ENCODE measurements at places on chromosomes 2 and 18. TPM values are rescaled to one million over a fixed set of nuclear protein-coding genes. Genes with fewer than 3 reads are reported as not detected.

The CDKL4 gene
- 0.41 TPM for total RNA-seq

The SKOR2 gene
- 0.15 TPM for total RNA-seq

DNA sequence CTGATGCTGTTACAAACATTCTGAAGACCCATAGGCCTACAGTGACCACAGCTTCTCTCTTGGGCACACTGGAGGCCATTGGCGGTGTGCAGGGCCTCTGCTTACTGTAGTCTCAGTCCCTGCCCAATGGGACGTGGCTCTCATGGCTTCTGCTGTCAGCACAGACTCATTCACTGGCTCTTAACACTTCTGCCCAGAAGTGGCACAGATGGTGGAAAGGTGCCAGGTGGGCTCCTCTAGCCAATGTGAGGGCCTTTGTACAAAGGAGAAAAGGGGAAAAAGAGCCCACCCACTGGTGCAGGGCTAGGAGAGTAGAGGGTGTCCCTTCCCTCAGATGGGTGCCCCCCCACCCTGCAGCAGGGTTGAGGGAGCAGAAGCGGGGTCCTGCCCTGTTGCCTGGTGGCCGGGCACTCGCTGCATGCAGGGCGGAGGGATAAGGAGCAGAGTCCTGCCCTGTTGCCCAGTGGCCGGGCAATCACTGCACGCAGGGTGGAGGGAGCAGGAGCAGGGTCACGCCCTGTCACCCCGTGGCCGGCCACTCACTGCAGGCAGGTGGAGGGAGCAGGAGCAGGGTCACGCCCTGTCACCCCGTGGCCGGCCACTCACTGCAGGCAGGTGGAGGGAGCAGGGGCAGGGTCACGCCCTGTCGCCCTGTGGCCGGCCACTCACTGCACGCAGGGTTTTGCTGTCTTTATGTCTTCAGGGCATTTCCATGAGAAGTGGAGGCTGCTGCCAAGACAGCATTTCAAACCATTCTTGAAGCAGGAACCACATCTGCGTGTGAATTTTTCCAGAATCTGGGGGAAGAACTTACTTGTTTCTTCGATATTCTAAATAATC, 20.0 kb downstream of the LRRFIP1 start:
- no peak for DNase-seq

The CYP26B1 gene
- total RNA-seq, result 1.1 TPM

GRCh38 chr2:53880756-53881155, 21.0 kb upstream of the GPR75 start:
- DNase-seq, result no peak

The CPO gene
- total RNA-seq, result 2.4 TPM

DNA sequence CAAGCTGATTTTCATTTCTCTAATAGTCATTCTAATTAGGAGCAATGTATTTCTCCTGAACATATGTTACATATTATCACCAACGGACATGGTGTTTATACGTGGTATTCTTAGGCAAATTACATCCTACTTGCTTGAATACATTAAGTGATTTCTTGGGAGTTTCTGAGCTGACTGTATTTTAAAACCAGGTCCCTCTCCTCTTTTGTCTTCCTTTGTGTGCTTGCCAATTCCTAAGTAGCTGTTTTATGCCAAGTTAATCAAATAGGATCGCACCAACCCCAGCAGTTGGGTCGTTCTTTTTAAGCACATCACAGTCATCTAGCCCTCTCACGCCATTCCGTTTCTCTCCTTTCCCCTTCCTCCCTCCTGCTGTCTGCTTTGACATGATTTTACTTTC, 75.4 kb upstream of the MAP2 start:
- DNase-seq, result no peak

DNA sequence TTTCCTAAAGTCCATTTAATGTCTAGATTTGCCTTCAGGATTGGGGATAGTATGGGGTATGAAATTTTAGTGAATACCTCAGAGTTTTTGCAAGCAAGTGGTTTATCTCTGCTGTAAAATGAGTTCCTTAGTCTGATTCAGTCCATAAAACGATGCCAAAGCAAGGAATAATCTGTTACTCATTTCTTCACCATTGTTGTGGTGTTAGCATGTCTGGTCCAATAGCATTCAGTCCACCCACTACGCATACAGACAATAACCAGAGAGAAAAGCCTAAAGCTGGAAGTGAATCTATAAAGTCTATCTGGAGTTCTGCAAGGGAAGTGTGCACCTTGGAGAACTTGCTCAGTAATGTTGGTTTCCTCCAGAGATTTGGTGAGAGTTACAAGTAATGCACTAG, 12.9 kb upstream of the DPP4 start:
- DNase-seq, result no peak

GRCh38 chr18:58991167-58991798, 126.6 kb downstream of the ZNF532 start:
- DNase-seq, result no peak

DNA sequence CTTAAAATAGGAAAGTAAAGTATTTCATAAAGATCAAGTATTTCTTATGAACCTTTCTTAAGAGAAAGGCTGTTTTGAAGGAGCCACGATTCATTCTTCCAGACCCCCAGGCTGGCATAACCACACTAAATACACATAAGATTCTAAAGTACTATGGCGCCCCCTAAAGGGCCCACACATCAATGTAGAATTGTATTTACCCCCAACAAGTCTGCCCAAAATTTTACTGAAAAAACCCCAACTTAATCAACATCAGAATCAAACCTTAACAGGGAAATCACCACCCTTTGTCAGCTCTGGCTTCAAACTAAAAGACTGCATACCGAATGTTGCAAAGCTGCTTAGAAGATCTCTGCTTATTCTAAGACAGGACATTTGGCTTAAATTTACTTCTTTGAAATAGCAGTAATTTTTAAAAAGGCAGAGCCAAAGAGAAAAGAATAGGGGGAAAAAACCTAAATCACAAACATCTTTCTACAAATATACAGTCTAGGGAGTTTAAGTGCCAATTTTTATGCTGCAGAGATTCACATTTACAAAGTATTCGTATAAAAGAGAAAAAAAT, 20.4 kb upstream of the BCL2 start:
- peak; percentile 55 for DNase-seq

GRCh38 chr2:190843890-190844699, 36.5 kb upstream of the GLS start:
- DNase-seq, result no peak

GRCh38 chr2:54613794-54614257, 109.6 kb upstream of the EML6 start:
- DNase-seq, result no peak

DNA sequence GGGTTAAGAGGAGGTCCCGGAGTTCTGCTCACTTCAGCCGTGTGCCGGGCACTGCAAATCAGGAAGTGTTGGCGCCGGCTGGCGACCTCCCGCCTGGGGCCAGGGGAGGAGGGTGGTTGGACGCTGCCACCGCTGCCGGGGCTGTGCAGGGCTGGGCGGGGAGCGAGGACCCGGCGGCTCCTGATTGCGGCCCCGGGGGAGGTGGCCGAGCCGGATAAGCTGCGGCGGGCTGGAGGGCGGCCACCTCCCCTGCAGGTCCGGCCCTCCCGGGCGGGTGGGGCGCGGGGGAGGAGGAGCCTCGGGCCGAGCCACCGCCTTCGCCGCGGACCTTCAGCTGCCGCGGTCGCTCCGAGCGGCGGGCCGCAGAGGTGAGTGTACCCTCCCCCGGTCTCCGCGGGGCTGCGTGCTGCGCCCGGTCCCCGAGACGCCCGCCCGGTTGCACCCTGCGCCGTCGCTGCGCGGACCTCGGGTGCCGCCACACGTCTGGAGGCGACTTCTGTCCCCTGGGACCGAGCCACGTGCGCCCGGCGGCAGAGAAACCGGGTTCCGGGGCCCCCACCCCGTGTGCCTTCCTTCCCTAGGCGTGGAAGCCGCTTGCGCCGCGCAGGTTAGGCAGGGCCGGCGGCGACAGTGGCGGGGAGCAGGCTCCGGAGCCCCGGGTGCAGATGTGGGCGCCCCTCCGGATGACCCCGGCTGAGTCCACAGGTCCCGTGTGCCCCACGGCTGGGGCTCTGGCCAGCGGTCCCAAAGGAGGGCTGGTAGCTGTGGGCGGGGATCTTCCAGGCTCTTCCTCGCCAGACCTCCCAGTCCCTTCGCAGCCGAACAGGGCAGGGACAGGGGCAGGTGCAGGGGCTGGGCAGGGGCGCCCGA, at the start of gene STEAP3:
Gene STEAP3, plus strand, starts transcription at position 314 of the 870 bp plus-strand sequence. CDS start 7,179 bp downstream, outside the sequence.
- DNase-seq, result peak; percentile 97

DNA sequence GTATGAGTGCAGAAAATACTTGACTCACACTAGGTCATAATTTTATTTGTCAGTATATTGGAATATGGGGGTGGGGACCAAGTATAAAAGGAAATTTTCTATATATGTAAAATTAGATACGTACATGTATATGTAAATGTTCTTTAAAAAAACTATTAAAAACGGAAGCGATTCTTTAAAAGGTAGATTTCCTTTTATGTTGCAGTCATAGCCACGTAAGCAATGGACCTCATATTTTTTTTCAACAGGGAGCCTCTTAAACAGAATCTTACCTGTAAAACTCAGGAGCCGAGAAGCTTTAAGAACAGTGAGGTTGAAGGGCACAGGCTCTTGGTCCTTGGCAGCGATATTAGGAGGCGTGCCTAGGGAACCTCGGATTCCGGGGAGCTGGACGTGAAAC, 3.3 kb downstream of the RHBDD1 start:
- no peak for DNase-seq

DNA sequence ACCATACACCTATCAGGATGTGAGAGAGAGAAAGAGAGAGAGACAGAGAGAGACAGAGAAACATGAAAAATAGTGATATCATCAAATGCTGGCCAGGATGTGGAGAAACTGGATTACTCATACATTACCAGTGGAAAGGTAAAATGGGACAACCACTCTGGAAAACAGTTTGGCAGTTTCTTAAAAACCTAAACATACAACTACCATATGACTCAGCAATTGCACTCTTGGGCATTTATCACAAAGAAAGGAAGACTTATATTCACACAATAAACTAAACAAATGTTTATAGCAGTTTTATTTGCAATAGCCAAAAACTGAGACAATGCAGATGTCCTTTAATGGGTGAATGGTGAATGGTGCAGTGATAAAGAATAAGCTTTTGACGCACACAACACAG, 29.1 kb downstream of the SLC4A3 start:
- no peak for DNase-seq

- DNase-seq, result no peak
Measured at GRCh38 chr2:113060396-113060795, 1.4 kb downstream of the IL36RN start.

GRCh38 chr18:75210274-75211001, at the start of gene TSHZ1:
Gene TSHZ1 (plus strand): TSS chr18:75210797. CDS start chr18:75211877, 1,080 bp downstream.
- peak; percentile 62 for DNase-seq

- peak; percentile 34 for DNase-seq
Measured at GRCh38 chr2:241799522-241800197, 9.3 kb upstream of the NEU4 start.

All from H7 (cell line).